ENCODE measurements at places on chromosomes 3 and 15.

DNA sequence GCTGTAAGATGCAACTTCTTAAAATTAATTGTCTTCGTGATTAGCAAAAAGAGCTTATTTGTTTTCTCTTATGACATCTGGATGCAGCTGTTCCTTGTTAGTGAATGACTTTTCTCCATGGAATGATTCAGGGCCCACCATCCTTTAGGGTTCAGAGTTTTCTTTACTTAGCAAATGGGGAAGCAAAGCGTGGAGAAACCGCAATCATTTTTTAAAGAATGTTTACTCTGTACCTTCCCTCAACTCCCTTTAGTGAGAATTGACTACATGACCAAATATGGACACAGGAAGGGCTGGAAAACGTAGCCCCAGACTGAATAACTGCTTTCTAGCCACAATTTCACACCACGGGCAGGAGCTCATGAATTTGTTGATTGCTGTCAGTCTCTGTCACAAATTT, 130.1 kb downstream of the EDEM1 start:
- DNase-seq, result no peak

GRCh38 chr15:59011262-59011952, 23.9 kb downstream of the RNF111 start:
- no peak for DNase-seq

GRCh38 chr15:82928711-82929110, 23.8 kb downstream of the HOMER2 start:
- DNase-seq, result no peak

DNA sequence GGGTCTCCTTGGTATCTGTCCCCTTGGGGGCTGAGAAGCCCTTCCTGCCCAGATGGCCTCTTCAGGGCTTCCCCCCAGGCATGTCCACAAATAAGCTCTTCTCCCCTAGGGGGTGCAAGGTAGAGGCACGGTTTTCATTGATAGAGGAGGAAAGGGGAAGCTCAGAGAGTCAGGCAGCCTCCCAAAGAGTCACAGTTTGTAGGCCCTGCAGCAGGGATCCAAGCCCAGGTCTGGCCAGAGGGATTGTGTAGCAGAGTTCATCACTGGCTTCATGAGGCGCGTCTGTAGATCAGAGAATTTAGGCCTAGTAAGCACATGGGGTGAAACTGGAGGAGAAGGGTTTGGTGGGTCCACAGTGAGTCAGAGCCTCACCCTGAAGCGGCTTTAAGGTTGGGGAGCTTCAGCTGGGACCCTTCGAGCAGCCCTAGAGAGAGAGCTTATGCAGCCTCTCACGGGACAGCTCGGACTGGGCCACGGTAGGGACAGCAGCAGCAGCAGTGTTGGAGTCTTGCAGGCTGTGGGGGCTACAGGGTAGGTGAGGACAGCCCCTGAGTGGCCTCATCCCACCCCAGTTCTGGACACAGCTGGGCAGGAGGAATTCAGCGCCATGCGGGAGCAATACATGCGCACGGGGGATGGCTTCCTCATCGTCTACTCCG, 37.5 kb upstream of the ESYT3 start:
- no peak for DNase-seq

DNA sequence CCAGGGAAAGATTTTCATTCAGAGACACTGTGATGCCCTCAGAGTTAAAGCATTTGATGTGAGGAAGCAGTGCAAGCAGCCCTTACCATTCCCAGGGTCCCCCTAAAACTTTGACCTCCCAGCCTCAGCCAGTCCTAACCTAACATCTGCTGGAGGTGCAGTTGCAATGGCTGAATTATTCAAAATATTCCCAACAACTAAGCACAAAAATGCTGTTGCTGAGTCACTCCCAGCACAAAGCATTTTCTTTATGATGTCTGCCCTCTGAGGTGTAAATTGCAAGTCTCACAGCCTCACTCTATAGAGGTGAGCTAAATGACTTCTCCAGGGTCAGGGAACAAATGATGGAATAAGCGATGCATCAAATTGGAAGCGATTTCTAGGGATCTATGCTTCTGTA, 6.4 kb upstream of the REC114 start:
- no peak for DNase-seq

- peak; percentile 61 for DNase-seq
Measured at GRCh38 chr3:133578548-133579191, 5.2 kb downstream of the CDV3 start.

DNA sequence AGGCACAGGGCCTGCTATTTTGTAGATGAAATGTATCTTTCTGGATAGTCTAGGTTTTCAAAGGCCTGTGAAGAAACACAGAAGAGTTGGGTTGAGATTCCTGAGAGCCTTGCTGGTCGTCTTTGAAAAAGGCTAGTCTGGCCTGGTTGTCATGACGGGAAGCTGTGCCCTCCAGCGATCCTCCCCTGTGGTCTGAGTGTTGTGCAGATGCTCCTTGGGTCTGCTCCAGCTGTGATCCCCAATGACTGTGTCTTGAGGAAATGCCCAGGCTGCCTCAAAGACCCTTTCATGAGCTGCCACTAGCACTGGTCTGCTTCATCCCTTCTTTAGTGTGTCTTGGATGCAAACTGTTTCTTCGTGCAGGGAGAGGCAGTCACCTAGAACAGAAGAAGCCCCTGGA, 111.0 kb upstream of the SYNPR start:
- DNase-seq, result no peak

GRCh38 chr3:97992547-97993173, 20.4 kb upstream of the RIOX2 start:
- DNase-seq, result no peak

- DNase-seq, result no peak
Measured at GRCh38 chr3:182782149-182782548, 11.2 kb upstream of the ATP11B start.

DNA sequence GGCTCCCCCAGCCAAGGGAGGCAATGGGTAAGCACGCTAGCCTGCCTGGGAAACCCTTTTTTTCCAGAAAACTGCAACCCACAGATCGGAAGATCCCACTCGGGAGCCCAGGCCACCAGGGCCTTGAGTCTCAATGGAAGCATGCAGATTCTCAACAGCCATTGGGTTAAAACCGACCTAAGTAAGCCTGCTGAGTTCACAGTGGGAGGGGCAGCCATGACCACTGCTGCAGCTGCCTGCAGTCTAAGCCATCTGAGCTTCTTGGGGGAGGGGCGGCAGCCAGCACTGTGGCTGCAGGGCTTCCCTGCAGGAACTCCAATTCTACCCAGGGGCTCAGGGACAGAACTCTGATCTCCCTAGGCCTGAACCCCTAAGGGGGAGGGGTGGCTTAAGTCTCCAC, 82.0 kb downstream of the DPPA2 start:
- DNase-seq, result no peak

DNA sequence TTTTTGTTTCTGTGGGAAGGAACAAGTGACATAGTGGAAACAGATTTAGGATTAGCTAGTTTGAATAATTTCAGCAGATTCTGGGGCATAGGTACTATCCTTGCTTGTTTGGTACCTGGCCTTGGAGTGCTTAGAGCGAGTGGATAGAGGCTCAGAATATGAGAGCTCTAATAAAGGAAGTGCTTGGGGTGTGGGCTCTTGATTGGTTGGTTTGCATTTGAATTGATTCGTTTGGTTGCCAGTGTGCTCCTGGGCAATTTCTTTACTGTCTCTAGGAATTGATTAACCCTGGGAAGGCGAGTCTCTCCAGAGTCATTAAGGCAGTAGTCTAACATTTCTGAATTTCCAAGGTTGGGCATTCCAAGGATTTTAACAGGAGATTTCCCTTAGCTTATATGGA, 98.0 kb downstream of the DTWD1 start:
- no peak for DNase-seq

DNA sequence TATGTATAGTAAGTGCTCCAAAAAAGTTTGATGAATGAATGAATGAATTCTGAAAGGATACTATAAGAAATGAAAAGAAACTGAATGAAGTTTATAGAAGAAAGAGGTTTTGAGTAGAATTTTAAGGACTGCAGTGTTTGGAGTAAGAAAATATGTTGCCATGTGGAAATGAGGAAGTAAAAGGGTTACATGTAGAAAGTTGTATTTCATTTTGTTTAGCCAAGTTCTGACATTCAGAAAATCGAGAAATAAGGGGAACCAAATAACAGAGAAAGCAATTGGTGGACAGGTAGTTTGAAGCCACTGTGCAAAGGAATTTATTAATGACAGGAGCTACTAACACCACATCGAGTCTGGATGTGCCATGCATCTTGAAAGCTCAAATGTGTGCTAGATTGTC, 200.7 kb downstream of the SATB1 start:
- no peak for DNase-seq

DNA sequence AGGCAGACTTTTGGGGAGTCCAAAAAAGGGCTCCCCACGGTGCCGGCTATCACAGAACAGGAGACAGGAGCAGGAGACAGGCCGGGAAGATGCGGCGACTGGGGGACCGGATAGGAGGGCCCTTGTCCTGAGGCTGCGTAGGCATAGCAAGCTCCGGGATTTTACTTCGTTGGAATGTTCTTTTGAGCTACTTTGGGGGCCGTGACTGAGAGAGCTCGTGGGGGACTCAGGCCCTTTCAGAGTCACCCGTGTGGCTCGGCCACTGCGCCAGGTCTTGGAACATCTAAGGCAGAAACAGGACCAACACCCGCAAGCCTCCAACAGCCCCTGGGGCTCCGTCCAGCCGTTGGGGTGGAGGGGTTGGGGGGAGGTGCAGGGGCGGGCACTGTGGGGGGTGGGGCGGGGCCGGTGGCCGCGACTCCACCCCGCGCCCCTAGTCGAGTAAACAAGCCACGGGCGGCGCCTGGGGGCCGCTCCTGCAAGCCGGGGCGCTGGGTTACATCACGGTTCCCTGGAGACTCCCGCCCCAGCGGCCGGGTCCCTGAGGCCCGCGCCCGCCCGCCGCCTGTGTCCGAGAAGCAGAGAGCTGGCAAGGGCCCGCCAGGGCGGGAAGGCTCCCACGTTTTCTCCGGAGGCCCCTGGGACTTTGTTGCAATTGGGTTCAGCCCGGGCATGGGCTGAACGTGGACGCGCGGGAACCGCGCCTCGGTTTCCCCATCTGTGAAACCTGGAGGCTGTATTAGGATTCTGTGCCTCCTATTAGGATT, 23.3 kb upstream of the C15orf39 start:
- DNase-seq, result peak; percentile 56

GRCh38 chr3:186097663-186098451, 11.0 kb downstream of the ETV5 start:
- peak; percentile 97 for DNase-seq

GRCh38 chr15:31153531-31153930, 52.0 kb upstream of the TRPM1 start:
- no peak for DNase-seq

DNA sequence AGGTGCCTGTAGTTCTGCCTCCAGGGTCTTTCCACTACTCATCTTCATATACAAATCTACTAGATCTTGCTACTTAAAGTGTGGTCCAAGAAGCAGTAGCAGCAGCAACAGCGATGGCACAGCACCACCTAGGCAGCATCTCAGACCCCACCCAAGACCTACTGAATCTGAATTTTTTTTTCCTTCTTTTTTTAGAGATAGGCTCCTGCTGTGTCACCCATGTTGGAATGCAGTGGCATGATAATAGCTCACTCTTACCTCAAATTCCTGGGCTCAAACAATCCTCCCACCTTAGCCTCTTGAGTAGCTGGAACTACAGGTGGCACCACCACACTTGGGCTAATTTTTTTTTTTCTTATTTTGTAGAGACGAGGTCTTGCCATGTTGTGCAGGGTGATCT, 346.7 kb upstream of the TGFBR2 start:
- DNase-seq, result no peak

DNA sequence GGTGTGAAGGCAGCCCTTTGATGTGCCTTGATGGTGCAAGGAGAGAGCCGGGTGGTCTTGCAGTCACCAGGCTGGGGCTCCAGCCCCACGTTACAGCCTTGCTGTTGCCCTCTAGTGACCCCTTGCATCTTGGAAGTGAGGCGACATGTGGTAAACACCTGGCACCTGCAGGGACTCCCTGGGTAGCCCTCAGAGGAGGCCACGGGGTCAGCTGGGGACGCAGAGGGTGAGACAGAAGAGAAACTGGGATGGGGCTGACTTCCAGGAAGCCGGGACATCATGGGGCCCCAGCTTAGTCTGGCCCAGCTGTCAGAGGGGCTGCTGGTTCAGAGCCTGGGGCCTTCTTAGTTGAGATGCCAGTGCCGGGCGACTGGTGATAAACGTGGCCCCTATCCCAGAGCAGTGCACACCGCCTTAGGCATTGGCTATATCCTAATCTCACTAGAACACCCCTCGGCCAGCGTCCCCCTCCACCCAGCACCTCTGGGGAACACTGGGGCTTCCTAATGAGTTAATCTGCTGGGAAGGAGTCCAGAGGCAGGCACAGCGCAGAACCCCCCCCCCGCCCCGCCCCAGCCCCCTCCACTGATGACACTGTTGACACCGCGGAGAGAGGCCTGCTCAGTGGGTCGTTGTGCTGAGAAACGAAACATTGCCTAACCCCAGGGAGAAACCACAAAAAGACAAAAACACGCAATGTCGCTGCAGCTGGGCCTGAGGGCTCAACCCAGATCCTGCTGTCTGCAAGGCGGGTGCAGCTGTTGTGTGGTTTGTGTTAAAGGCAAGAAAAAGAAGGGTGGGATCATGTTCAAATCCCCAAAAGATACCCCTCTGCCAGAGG, 60.5 kb upstream of the KLF13 start:
- DNase-seq, result peak; percentile 50

GRCh38 chr15:79904271-79904670, 7.5 kb upstream of the MTHFS start:
- no peak for DNase-seq

DNA sequence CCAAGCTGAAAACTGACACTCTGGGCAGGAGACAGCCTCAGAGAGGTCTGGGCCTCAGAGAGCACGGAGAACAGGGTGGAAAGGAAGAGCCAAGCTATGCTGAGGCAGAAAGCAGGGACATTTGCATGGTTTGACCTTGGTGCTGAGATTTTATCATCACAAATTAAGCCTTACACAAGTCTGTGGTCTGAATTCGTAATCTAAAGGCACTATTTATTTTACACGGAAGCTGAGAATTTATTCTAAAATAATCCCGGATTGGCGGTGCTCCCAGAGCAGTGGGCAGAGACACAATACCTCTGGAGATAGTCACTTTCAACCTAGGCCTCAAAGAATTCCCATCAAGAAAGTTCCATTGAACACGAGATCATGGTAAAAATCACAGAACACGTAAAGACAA, 47.5 kb downstream of the CFAP92 start:
- DNase-seq, result no peak

GRCh38 chr3:42079701-42080452, 11.3 kb upstream of the TRAK1 start:
- DNase-seq, result no peak

DNA sequence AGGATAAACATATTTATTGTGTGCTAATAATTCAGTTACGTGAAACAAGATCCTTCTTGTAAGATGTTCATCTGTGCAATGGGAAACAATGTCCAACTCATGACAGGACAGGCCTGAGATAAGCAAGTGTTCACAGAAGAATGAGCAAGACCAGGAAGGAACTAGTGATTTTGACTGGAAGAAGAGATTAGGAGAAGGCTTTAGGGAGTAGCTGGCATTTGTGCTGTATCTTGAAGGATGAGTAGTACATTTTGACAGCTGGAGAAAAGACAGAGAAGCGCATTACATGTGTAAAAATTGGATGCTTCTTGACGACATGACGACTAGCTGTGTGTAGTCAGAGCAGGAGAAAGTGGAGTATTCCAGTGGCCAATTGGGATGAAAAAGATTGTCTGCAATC, 48.4 kb downstream of the GBE1 start:
- DNase-seq, result no peak

GRCh38 chr3:135056084-135056730, 261.1 kb downstream of the EPHB1 start:
- DNase-seq, result no peak

- peak; percentile 54 for DNase-seq
Measured at GRCh38 chr3:2765002-2765579, 345.1 kb downstream of the IL5RA start.
